NCI-H187 treated with DMSO at 0.1 percent for 48 hours (cell line): ENCODE measurements at places on chromosomes 6 and 20.

DNA sequence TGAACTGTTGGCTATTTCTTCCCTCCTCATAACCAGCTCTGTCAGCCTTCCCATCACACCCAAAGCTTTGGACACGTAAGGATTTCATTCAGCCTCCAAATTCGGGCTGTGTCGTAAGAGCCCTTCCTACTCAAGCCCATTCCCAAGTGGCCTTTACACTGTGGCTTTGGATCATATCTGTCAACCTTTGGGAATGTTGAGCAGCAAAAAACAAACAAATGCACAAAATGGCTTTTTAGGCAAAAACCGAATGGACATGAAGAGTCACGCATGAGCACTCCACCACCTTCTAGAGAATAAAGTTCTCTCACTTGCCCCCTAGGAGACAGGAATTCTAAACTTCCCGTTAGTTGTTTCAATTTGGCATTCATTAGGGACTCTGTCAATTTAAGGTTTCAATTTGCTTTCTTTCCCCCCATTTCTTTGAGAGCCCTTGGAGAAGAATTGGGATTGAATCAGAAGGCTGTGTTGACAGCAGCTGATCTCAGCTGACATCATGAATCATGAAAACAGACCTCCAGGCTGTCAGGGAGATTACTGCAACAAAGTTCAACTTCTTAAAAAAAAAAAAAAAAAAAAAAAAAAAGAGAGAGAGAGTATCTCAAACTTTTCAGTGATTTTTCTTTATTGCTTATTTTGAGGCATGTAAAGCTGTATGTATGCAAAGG, 110.3 kb downstream of the BCAS1 start:
- DNase-seq = no peak

DNA sequence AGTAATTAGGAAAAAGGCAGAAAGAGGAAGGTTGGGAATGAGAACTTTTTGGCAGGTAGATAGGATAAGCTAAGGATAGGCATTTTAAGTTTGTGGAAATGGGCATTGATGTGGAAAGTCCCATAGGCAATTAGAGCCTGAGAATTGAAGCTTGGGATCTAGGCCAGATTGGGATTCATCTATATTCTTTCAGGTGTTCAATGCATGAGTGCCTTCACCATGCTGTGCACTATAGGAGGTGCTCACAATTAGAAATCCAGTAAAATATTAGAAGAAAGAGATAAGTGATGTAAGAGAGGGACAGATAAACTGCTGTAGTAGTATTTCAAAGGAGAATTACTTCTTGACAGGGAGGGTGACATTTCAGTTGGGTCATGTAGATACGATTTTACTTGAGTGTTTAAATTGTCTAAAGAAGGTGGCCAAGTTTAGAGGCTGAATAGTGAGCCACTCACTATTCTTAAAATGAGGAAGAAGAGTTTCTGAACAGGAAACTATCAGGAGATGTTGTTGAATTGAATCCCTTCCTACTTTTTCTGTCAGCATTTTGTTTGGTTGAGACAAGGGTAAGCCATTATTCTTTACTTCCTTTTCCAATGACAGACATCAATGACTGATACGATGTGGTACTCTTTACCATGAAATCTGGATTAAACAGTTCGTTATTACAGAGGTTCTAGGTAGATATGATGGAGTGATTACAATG, 31.0 kb upstream of the CTAGE9 start:
- no peak for DNase-seq

- DNase-seq = no peak
These were observed 26.6 kb upstream of the EDN3 start for GRCh38 chr20:59273739-59274357.

DNA sequence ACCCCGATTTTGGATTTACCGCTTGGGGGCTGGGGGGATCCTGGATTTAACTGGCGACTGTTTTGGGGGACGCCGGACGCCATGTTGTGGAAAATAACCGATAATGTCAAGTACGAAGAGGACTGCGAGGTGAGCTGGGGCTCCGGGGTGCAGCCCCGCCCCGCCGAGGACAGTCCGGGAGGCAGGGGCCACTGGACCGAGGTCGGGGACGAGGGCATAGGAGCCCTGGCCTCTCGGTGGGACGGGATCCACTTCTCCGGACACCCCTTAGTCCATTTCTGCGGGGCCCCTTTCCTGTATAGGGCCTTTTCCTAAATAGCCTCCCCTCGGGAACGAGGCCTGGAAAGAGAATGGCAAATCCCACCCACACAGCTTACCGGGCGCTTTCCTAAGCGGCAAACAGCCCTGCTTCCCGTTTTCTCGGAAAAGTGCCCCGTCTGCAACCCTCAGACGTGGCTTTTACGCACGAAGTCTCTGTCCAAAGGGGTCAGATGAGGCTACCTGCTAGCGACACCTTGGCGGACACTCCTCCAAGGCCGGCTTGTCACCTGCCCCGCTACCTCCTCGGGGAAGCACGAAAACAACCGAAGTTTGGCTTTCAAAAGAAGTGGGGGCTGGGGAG, 469 bp downstream of the TFAP2C start:
- no peak for DNase-seq

- no peak for DNase-seq
These were observed 257.8 kb downstream of the RNGTT start for GRCh38 chr6:88705601-88706000.

GRCh38 chr6:35327349-35328027, 14.9 kb upstream of the PPARD start:
- no peak for DNase-seq
